ENCODE measurements at places on chromosomes 1 and 21. TPM values are rescaled to one million over a fixed set of nuclear protein-coding genes. Genes with fewer than 3 reads are reported as not detected.

LINGO4 gene
- not detected for total RNA-seq

FOXO6 gene
- total RNA-seq, result 0.82 TPM

AP4B1 gene
- total RNA-seq, result 11.0 TPM

CYP4A11 gene
- total RNA-seq, result not detected

MCOLN2 gene
- 2.7 TPM for total RNA-seq

TMEM269 gene
- total RNA-seq, result 0.40 TPM

APOBEC4 gene
- total RNA-seq, result not detected

HTR1D gene
- 12.2 TPM for total RNA-seq

CLEC20A gene
- total RNA-seq, result not detected

GRHL3 gene
- total RNA-seq, result 0.53 TPM

TFAP2E gene
- 0.56 TPM for total RNA-seq

GBP3 gene
- 1.2 TPM for total RNA-seq

TNFRSF1B gene
- 0.40 TPM for total RNA-seq

OR6N1 gene
- not detected for total RNA-seq

CELA3B gene
- total RNA-seq, result not detected

SLC25A34 gene
- total RNA-seq, result 0.35 TPM

SLC44A3 gene
- total RNA-seq, result 2.1 TPM

PIK3C2B gene
- total RNA-seq, result 6.3 TPM

LCE1C gene
- not detected for total RNA-seq

WNT2B gene
- 0.24 TPM for total RNA-seq

GSTM3 gene
- total RNA-seq, result 28.1 TPM

NR1I3 gene
- not detected for total RNA-seq

STXBP3 gene
- total RNA-seq, result 20.3 TPM

FYB2 gene
- not detected for total RNA-seq

NES gene
- 1.2 TPM for total RNA-seq

CLCNKA gene
- total RNA-seq, result 0.06 TPM

ATF3 gene
- total RNA-seq, result 40.7 TPM

G0S2 gene
- 3.8 TPM for total RNA-seq

RNF223 gene
- total RNA-seq, result 0.24 TPM

GLIS1 gene
- total RNA-seq, result not detected

LGALS8 gene
- total RNA-seq, result 36.3 TPM

DMBX1 gene
- total RNA-seq, result 0.76 TPM

FCRL4 gene
- total RNA-seq, result not detected

OR2G3 gene
- total RNA-seq, result not detected

PDE4B gene
- total RNA-seq, result 19.7 TPM

EPHA8 gene
- total RNA-seq, result not detected

SMPDL3B gene
- 0.99 TPM for total RNA-seq

GUCA2A gene
- total RNA-seq, result not detected

FMO1 gene
- not detected for total RNA-seq

LCE6A gene
- not detected for total RNA-seq

CRNN gene
- total RNA-seq, result not detected
